ENCODE measurements at places on chromosomes 16 and 17.

DNA sequence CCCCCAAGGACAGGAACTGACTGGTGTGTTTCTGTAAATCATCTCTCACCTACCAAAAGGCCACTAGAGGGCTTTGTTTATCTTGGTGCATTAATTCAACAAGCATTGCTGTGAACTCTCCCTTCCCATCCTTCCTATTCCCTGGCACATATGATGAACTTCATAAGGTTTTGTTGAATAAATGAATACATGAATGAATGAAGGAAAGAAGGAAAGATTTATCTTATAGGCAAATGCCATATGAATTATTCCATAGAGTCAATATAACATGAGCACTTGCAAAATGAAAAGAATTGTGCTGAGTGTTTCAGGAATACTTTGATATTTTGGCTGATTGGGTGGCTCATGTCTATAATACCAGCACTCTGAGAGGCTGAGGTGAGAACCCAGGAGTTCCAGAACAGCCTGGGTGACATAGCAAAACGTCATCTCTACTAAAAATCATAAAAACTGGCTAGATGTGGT lies 4.3 kb downstream of the SPDYE4 start:
- DNase-seq: peak; percentile 9

DNA sequence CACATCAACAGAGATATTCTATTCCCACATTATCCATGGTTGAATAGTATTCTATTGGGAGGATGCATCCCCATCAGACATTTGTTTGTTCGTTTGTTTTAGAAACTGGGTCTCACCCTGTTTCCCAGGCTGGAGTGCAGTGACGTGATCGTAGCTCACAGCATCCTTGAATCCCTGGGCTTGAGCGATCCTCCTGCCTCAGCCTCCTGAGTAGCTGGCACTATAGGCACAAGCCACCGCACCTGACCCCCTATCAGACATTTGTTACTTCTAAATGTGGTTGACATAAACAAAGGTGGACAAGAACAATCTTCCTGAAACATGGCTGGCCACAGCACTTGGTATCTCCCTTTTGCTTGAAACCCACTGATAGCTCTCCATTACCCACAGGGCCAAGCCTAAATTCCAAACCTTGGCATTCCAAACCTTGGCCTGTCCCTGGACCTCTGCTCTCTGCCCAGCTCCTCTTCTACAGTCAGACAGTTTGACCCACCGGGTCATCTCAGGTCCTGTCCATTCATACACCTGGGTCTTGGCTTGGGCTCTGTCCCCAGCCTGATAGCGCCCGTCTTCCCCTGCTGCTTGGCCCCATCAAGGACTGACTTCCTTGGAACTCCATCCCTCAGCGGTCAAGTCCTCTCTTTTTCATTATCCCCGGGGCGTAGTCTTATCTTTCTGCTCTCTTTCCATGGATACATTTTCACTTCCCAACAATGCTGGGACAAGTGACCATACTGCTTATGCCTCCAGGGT lies 1.5 kb upstream of the PRR29 start:
- no peak for DNase-seq

DNA sequence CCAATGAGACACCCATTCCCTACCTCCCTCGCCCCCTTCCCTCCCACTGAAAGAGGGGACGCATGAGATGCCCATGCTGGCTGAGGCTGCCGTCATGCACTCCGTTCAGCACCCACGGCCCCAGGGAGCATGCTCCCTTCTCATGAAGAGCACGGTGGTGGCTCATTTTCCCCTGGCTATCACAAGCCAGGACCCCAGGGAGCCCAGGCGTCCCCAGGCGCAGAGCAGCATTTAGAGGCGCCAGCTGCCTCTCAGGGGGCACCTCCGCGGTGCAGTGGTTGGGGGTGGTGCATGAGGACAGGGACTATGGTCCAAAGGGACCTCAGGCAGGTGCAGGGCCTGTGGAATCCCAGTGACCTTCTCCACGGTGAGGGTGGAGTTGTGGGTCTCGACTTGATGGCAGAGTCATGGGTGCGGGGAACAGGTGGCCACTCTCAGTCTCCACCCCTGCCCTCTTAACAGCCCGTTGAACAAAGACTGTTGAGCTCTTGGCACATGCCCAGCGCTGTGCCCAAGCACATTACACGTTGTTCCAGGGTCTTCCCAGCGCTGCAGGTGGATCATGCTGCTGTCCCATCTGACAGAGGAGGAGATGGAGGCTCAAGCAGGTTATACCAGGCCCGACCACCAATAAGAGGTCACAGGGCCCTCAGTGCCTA lies 13.6 kb downstream of the KIF19 start:
- no peak for DNase-seq

DNA sequence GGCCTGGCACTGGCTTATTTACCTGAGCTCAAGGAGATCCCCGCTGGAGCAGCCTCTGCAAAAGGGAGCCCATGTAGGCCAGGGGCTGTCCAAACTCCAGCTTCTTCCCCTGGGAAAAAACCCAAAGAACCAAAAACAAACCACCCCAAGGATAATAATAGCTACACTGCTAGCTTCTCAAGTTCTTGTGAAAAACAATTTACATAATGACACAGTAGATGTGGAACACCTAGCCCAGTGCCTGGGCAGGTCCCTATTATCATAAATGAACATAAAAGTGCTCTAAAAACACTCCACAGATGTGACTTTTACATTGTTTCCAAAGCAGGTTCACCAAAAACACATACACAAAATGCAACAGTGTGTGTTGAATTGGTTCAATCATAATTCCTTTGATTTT lies 27.3 kb downstream of the CENPV start:
- DNase-seq: no peak

- DNase-seq: no peak
Observed at GRCh38 chr16:84088695-84089395, 27.9 kb downstream of the MBTPS1 start.

DNA sequence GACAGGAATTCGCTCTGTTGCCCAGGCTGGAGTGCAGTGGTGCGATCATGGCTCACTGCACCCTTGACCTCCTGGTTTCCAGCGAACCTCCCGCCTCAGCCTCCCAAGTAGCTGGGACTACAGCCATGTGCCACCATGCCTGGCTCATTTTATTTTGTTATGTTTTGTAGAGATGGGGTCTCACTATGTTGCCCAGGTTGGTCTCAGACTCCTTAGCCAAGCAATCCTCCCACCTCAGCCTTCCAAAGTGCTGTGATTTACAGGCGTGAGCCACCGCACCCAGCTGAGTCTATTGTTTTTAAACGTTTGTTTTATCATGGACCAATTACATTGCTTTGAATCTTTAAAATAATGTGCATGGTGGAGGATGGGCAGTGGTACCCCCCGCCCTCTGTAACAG lies 28.9 kb downstream of the COTL1 start:
- no peak for DNase-seq

GRCh38 chr17:47692137-47692894 lies 1.6 kb upstream of the TBKBP1 start:
- DNase-seq: peak; percentile 31

GRCh38 chr17:34527136-34527907 lies 52.1 kb upstream of the TMEM132E start:
- no peak for DNase-seq
